ENCODE measurements at places on chromosomes 5 and 9. TPM values are rescaled to one million over a fixed set of nuclear protein-coding genes. Genes with fewer than 3 reads are reported as not detected.

ACSL6 gene
- total RNA-seq = not detected

CCL19 gene
- not detected for total RNA-seq

PCDHB16 gene
- 0.13 TPM for total RNA-seq

LTC4S gene
- total RNA-seq = 7.0 TPM

INPP5E gene
- 10.0 TPM for total RNA-seq

LVRN gene
- not detected for total RNA-seq

NREP gene
- total RNA-seq = 119 TPM

CDC20B gene
- under 0.01 TPM for total RNA-seq

IFNK gene
- not detected for total RNA-seq

CCDC127 gene
- total RNA-seq = 3.6 TPM

DRD1 gene
- total RNA-seq = not detected

AK8 gene
- 0.88 TPM for total RNA-seq

MTREX gene
- total RNA-seq = 54.1 TPM

GADD45G gene
- total RNA-seq = 1.8 TPM

OBP2A gene
- total RNA-seq = not detected

SLC6A18 gene
- total RNA-seq = not detected

TAS2R1 gene
- not detected for total RNA-seq

CREBRF gene
- total RNA-seq = 2.7 TPM

SPINK13 gene
- total RNA-seq = not detected

SOHLH1 gene
- not detected for total RNA-seq

PCDHA8 gene
- total RNA-seq = not detected

SAXO1 gene
- total RNA-seq = not detected

TAF11L5 gene
- not detected for total RNA-seq

ROR2 gene
- total RNA-seq = 79.0 TPM

LPAR1 gene
- total RNA-seq = 116 TPM

MOB3B gene
- total RNA-seq = 3.8 TPM

SETD9 gene
- total RNA-seq = 7.5 TPM

LCN12 gene
- not detected for total RNA-seq

TAF11L10 gene
- not detected for total RNA-seq

DTWD2 gene
- 4.2 TPM for total RNA-seq

ARHGEF28 gene
- total RNA-seq = 9.1 TPM

KLF4 gene
- total RNA-seq = 10.0 TPM

C9orf43 gene
- not detected for total RNA-seq

PCDHGB3 gene
- 6.1 TPM for total RNA-seq

MYMK gene
- total RNA-seq = 1.0 TPM

FBN2 gene
- 95.8 TPM for total RNA-seq

SLC46A2 gene
- not detected for total RNA-seq

All from epithelial cell of alveolus of lung (primary cell).